Psoas muscle (tissue), 8 donors: ENCODE measurements at places on chromosomes 5 and 9.

DNA sequence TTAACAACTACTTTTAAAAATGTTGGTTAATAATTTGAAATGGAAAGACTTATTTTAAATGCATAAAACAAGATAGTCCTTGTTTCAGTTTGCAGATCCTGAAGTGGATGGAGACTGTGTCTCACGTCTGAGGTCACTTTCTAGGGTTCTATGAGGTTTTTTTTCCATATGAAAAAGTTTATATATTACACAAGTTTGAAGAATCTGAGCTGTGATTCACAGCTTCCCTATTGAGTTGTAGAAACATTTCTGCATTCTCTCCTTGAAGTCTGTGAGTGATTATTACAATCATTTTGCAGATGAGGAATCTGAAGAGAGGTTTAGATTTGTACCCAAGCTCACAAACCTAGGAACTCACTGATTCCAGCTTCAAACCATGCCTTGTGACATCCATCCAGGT, 442.5 kb upstream of the KLF4 start:
- DNase-seq: no peak

GRCh38 chr5:135042595-135042994, 8.6 kb upstream of the PITX1 start:
- DNase-seq: peak; percentile 10

- DNase-seq: peak; percentile 69
Measured at GRCh38 chr5:68225188-68225910, 9.8 kb downstream of the PIK3R1 start.

- no peak for DNase-seq
Measured at GRCh38 chr9:134627417-134628353, 13.9 kb upstream of the COL5A1 start.

DNA sequence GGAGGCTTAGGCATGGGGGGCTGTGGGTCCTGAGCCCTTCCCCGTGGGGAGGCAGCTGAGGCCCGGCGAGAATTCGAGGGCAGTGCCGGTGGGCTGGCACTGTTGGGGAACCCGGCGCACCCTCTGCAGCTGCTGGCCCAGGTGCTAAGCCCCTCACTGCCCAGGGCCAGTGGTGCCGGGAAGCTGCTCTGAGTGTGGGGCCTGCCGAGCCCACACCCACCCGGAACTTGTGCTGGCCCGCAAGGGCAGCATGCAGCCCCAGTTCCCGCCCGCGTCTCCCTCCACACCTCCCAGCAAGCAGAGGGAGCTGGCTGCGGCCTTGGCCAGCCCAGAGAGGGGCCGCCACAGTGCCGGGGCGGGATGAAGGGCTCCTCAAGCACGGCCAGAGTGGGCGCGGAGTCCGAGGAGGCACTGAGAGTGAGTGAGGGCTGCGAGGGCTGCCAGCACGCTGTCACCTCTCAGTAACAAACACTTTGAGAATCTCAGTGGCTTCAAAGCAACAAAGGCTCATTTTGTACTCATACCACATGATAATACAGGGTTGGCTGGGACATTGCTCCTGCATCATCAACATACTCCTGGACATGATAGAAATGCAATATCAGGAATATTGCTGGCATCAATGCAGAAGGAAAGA, 265.7 kb upstream of the ANKRD55 start:
- no peak for DNase-seq

GRCh38 chr9:92528522-92528849, 7.3 kb downstream of the ECM2 start:
- no peak for DNase-seq

- no peak for DNase-seq
Measured at GRCh38 chr5:119954106-119954505, 324.7 kb downstream of the FAM170A start.

DNA sequence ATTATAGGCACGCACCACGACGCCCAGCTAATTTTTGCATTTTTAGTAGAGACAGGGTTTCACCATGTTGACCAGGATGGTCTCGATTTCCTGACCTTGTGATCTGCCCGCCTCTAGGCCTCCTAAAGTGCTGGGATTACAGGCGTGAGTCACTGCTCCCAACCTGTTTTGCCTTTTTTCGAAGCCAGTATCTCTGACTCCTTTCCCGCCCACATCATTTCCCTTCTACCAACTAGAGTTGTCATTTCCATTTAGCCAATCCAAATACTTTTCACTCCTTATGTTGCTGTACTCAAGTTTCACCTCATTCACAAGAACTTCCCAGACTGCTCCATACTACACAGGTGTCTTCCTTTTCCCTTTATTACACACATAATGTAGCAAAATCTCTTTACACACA, 502.6 kb upstream of the CDH6 start:
- DNase-seq: no peak

DNA sequence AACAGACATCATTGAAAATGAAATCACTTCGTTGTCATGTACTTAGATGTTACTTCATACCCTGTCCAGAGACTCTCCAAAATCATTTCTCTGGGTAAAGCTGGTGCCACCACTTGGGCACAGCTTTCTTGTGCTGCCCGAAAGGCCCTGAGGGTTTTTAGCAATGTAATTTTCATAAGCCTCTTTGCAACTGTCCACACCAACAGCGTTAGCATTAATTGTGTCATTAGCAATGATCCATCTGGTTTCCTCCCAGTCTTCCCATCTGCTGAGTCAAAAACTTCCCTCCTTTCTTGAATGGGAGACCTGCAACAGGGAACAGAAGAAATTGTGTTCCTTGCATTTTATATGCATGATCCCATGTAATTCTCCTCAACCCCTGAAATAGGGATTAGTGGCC, 8.6 kb upstream of the MSX2 start:
- no peak for DNase-seq

- no peak for DNase-seq
Measured at GRCh38 chr5:113266913-113267227, 167.9 kb downstream of the TSSK1B start.

- DNase-seq: no peak
Measured at GRCh38 chr5:127561254-127561653, 43.8 kb downstream of the PRRC1 start.
